Daoy (cell line): ENCODE measurements at places on chromosomes 2 and 18.
A peak's percentile ranks its signal among the peaks of the same experiment; 100 is the strongest.

- DNase-seq, result peak; percentile 36
Observed at GRCh38 chr18:58180738-58181353, 136.8 kb downstream of the NEDD4L start.

GRCh38 chr2:2286592-2286991, 44.5 kb downstream of the MYT1L start:
- no peak for DNase-seq

DNA sequence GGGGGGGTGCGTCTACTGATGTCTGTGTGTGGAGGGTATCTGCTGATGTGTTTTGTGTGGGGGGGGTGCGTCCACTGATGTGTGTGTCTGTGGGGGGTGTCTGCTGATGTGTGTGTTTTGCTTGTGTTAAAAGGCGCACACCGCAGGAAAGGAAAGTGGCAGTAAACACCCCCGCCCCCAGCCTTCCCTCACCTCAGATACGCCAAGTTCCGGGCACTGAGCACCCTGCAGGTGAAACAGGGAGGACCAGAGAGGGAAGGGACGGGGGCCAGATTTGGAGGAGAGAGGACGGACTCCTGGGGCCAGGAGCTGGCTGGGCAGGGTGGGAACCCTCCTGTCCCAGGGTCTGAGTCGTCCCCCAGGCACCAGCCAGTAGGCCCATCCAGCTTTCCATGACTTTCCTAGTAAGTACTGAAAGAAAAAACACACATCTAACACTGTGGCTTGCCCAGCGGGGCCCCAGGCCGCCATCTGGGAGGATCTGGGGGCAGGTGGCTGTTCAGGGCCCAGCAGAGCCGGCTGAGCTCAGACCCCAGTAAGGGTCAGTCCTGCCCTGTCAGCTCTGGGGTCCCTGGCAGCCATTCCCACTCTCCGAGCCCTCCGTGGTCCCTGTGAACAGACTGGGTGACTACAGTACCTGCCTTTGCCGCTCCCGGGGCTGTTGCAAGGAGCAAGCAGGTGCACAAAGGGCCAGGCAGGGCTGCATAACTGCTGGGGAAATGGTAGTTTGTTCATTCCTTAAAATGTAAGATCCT, 126.9 kb downstream of the NFATC1 start:
- no peak for DNase-seq

DNA sequence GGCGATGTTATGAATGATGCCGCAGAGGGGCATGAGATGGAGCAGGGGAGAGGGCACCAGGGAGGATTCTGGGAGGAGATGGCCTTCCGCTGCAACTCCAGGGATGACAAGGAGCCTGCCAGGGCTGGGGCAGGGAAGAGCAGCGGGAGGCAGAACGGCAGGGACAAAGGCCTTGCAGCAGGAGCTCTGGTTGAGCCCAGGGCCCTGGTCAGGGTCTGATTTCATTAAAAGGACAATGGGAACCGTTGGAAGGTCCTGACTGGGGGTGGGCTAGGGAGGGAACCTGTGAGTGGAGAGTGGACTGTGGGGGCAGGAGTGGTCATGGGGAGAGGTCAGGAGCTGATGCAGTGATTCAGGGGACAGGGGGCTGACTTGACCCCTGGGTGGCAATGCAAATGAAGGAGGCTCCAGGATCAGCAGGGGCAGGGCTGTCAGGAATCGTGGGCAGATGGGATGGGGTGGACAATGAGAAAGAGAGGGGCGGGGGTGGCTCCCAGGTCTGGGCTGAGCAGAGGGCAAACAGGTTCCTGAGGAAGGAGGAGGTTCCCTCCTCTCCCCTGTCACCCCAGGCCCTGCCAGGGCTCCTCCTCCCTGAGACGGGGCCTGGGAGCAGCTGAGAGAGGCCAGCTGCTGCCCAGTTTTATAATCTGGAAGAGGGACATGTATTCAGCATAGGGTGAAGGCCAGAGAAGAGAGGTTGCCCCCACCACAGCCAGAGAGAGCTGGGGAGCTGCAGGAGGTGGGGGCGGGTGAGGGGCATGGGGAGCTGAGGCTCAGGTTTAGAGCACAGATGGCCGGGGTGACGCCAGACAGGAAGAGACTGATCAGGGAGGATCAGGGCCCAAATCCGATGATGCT, 7.3 kb upstream of the DUSP2 start:
- DNase-seq, result no peak

- no peak for DNase-seq
Observed at GRCh38 chr2:2590141-2590540, 259.1 kb upstream of the MYT1L start.

DNA sequence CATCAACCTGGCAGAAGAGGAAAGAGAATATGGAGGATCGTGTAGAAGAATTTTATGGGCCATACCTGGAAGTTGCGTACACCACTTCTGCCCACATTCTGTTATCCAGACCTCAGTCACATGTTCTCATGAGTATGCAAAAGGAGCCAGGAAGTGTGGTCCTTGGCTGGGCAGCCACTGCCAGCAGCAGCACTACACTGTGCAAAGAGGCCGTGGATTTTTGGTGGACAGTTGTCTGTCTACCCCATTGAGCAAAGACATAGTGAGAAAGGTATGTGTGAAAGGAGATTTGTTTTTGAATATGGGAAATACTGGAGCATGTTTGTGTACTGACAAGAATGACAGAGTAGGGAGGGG, 68.1 kb downstream of the SDC1 start:
- DNase-seq, result no peak

- no peak for DNase-seq
Observed at GRCh38 chr2:118808429-118808809, 39.0 kb downstream of the EN1 start.

DNA sequence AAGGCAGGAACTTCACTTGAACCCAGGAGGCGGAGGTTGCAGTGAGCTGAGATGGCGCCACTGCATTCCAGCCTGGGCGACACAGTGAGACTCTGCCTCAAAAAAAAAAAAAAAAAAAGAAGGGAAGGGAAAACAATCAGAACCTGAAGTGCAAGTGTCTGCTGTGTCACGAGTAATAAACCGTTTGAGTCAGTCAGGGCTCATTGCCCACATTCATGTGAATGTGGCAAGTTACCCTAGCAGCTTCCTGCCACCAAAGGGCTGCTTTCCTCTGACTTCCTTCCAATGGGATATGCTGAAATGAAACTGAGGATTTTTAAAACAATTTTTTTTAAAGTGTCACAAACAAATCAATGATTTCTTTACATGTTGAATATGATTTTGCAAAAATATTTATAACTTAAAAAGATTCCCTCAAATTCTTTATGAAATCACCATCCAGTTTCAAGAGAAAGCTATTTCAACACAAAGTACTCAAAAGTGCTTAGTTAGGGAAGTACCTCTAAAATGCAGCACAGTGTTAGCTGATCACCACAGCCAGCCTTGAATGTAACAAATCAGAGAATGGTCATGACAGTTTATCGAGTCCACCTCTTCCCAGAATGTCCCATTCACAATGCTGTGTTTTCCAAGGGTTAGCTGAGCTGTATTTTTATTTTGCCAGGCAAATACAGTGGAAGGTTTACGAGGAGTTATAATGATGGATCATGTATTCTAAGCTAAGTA, 36.4 kb downstream of the WDSUB1 start:
- peak; percentile 91 for DNase-seq

- DNase-seq, result no peak
Observed at GRCh38 chr2:48514348-48515003, 15.5 kb upstream of the STON1 start.

DNA sequence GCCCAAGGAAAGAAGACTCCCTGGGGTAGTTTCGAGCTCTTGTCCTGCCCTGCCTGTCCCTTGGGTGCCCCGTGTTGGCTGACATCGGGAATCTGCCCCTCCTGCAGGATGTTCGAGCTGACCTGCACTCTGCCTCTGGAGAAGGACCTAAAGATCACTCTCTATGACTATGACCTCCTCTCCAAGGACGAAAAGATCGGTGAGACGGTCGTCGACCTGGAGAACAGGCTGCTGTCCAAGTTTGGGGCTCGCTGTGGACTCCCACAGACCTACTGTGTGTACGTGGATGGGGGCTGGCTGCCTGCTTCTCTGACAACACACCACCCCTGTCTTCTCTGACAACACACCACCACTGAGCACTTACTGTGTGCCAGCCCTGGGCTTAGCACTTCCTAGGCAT, 210.8 kb downstream of the DYSF start:
- no peak for DNase-seq

- peak; percentile 25 for DNase-seq
Observed at GRCh38 chr2:97673182-97673914, 3.8 kb downstream of the C2orf92 start.

DNA sequence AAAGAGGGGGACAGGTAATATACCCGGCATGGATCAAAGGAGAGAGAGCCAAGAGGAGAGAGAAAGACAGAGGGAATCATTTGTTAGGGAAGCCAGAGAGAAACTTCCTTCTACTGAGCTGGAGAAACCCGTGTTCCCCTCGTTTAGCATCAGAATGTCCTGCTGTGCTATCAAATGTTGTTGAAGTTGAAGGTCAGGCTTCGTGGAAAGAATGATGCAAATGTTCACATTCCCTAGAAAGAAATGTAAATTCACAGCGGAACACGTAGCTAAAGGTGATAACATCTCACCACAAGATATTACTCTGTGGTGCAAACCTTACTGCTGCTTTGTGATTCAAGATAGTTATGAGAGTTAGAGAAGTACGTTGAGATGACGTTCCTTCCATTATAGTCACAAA, 258.1 kb downstream of the LNPK start:
- no peak for DNase-seq

DNA sequence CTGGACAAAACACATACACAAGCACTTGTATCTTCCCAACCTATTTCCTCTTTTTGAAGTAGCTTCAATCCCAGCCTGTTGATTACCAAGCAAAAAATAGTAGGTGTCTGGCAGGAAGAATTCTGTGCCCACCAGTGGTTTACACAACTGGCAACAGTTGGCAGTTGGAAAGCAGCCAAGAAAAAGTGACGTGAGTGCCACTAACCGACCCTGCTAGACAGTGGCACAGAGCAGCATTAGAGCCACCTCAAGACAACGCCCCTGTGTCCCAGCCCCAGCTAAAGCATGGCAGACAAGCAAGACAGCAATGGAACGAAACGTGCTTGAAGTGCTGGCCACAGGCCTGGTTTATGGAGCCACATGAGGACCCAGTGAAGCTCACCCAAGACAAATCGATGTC, 379.6 kb downstream of the FBXO15 start:
- no peak for DNase-seq

GRCh38 chr18:35836932-35837331, 135.5 kb upstream of the RMP24 start:
- no peak for DNase-seq

DNA sequence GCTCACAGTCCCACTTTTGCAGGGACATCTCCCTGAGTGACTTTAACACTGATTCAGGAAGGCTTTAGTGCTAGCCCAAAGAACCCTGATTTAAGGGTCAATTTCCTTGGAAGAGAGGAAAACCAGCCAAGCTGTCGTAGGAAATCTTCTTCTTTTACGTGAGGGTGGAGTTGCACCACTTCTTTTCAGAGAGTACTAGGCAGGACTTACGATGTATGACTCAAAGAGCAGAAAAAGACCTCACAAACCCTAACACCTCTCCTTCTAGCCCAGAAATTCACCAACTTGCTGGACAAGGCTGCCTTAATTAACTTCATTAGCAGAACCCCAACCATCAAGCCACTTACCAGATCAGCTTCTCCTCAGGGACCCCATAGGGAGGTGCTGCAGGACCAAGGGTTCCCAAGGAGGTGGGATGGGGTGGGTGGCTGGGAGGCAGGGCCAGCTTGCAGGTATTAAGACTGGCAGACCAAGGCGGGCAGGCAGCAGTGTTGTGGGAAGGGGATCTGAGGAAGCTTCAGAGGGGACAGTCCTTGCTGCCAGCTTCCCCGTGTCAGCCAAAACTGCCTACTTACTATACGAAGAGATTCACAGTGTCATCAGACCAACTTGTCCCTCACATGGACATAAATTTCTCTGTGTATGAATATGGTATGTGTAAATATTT, 6.7 kb downstream of the SERPINB2 start:
- DNase-seq, result no peak

DNA sequence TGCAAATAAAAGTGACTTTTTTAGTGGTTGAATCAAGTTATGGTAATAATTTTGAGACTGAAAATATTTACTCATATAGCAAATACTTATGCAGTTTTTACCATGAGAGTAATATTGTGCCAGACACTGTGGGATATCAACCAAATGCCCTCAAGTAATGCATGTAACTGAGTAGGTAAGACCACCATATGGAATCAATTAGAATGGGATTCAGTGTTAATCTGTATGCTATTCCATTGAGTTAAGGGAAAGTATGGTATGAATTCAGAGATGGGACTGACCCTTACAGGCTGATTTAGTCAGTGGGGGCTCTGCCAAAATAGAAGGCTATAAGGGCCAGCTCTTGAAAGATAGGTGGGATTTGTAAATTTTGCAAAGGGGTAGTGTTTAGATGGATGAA, 131.6 kb downstream of the CCDC85A start:
- DNase-seq, result no peak

- no peak for DNase-seq
Observed at GRCh38 chr2:143682436-143683055, 553.3 kb downstream of the ARHGAP15 start.

GRCh38 chr18:51739044-51739666, 541.7 kb upstream of the MEX3C start:
- DNase-seq, result no peak

- DNase-seq, result peak; percentile 64
Observed at GRCh38 chr2:160294339-160294803, 94.3 kb upstream of the ITGB6 start.

- no peak for DNase-seq
Observed at GRCh38 chr2:64626963-64627760, 26.6 kb downstream of the SERTAD2 start.

- DNase-seq, result no peak
Observed at GRCh38 chr2:43139996-43140621, 86.3 kb downstream of the ZFP36L2 start.

DNA sequence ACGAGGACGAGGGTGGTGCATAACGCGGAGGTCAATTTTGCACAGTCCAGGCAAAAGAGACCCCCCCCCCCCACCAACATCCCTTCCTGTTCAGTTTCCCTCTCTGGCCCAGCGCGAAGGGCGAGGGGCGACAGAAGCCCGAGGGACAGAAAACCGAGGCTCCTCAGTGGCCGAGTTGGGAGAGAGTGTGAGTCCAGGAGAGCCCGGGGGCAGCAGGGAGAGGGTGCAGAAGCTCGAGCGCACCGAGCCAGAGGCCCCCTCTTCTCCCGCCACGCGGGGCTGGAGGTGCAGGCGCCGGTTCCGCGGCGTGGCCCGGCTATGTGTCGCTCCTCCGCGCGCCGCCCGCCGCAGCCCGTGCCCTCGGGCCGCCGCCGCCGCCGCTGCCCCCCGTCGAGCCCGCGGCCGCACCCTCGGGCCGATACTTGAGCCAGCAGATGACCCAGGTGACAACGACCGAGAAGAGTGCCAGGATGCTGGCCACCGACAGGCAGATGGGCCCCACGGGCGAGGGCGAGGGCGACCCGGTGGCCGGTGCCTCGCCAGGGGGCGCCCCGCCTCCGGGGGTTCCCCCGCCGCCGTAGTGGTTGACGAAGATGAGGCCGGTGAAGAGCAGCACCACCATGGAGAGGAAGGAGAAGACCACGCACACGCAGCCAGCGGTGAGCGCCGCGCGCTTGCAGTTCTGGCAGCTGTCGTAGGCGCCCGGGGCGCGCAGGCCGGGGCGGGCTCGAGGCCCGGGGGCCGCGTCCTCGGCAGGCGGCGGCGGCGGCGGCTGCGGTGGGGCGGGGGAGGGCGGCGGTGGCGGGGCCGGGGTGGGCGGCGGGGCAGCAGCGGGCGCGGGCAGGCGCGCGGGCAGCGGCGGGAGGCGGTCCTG, 20.2 kb upstream of the PAX3 start:
- DNase-seq, result peak; percentile 62

- peak; percentile 60 for DNase-seq
Observed at GRCh38 chr2:133591164-133591563, 22.9 kb upstream of the NCKAP5 start.
